Gastrocnemius medialis (tissue), 4 donors: ENCODE measurements at places on chromosomes 12 and 14. TPM values are rescaled to one million over a fixed set of nuclear protein-coding genes. Genes with fewer than 3 reads are reported as not detected.

DNA sequence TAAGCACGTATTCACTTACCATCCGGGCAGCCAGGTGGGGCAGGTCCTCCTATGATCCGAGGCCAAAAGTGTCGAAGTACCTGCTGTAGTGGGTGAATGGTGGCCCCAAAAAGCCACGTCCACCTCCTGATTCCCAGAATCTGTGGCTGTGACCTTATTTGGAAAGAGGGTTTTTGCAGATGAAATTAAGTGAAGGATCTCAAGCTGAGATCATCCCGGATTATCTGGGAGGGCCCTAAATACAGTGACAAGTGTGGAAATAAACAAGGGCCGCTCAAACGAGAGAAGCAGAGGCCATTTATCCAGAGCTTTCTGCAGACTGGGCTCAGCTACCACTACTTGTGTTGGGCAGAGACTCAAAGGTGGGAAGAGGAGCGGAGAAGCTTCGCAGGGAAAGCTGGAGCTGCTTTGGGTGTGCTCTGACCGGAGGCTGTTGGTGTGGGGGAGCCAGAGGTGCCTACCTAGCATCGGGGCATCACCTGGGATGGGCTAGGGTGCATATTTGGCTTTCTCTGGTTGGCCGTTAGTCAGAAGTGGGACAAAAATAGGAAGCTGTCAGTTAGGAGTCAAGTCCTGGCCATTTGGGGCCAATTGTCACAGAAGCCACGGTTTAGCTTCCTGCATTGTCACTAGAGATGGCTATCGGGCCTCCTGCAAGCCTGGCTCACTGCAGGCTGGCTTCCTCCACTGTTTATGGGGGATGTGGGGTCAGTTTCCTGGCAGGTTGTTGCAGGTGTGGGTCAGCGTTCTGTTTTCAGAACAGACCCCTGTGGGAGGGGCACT, 27.8 kb upstream of the DLK1 start:
- DNase-seq, result no peak
- no peaks in the 10 kb centered on the region for H3K27me3 ChIP-seq
- no peak overlapping the region for H3K4me3 ChIP-seq
- no peaks in the 10 kb centered on the region for H3K4me1 ChIP-seq
- no peak overlapping the region for H3K27ac ChIP-seq

NEUROD4 gene
- total RNA-seq, result not detected

DNA sequence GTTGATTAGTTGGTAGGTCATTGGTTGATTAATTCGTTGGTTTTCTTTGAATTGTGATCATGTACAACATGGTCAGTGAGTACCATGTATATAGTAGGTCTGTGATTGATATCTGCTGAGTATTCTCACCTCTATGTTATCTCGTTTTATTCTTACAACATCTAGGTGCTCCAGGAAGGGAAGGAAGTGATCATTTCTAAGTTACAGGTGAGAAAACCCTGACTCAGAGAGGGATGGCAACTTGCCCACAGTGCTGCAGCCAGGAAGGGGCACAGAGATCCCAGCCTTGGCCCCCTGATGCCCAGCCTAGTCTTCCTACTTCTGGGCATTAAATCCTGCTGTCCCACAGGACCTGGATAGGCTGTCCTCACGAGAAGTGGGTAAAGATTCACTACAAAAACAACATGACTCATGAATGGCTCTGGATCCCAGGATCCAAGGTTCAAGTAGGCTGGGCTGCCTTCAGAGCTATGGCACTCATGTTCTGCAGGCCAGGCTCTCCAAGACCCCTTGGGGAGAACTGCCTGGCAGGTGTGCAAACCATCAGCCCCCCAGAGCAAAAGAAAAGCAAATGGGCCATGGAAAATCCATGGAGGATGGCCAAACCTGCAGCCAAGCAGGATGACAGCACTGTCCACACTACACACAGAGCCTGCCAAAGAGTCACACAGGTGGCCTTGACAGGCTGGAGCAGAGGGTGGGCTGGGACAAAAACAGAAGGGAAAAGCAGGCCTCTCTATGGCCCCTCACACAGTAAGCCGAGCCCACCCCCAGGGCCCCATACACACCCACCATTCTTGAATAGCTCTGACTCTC, 146.2 kb downstream of the BCL11B start:
- no peaks in the 10 kb centered on the region for H3K36me3 ChIP-seq
- no peak overlapping the region for H3K4me3 ChIP-seq
- DNase-seq, result no peak
- H3K27me3 ChIP-seq, result no peaks in the 10 kb centered on the region
- H3K27ac ChIP-seq, result no peak overlapping the region

DNA sequence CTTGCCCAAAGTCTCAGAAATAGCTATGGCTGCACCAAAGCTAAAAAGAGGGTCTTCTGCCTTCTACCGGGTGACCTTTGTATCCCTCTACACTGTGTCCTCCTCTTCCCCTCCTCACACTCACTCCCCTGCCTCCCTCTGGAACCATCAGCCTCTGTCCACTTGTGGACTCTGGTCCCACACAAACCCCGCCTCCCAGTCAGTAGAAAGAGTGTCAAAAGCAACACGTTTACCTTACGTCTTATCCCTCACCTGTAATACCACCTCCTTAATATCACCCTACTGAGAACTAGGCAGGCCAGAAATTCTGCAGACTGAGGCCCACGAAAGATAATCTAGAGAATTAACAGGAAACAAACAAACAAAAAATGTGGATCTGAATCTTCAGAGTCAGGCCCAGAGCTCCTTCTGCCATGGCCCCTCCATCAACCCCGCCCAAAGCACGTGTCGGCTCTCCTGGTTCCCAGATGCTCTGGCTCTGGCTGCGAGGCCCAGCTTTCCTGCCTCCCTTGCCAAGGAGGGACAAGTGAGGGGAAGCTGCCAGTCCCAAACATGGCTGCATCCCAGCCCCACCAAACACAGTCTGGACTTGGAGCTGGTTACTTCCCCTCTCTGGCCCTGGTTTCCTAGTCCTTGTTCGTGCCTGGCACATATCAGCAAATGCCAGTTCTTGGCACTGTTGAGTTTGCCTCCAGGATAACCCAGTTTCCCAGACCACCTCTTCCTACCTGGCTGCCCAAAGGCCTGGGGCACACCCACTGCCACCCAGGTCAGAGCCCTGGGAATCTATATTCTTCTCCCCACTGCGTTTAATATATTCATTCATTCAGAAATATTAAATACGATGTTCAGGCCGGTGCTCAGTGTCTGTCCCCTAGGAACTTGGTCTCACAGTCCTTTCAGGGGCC, 2.7 kb downstream of the ACTN1 start:
- H3K27ac ChIP-seq, result peak overlapping the region; percentile 89
- no peak for DNase-seq
- H3K36me3 ChIP-seq, result no peaks in the 10 kb centered on the region
- H3K4me3 ChIP-seq, result peak overlapping the region; percentile 99
- no peaks in the 10 kb centered on the region for H3K4me1 ChIP-seq
- H3K27me3 ChIP-seq, result no peaks in the 10 kb centered on the region

GRCh38 chr12:13193505-13194231, 2.9 kb upstream of the EMP1 start:
- no peak overlapping the region for H3K4me3 ChIP-seq
- H3K36me3 ChIP-seq, result no peaks in the 10 kb centered on the region
- peaks cover 4% of the 10 kb centered on the region for H3K27me3 ChIP-seq
- peaks cover 20% of the 10 kb centered on the region for H3K4me1 ChIP-seq

ZC3H10 gene
- 3.6 TPM for total RNA-seq

GRCh38 chr14:103521438-103521950, 1.1 kb downstream of the CKB start:
- no peaks in the 10 kb centered on the region for H3K36me3 ChIP-seq
- H3K4me1 ChIP-seq, result peaks cover 19% of the 10 kb centered on the region
- H3K27ac ChIP-seq, result peak overlapping the region; percentile 66
- H3K27me3 ChIP-seq, result no peaks in the 10 kb centered on the region
- peak overlapping the region; percentile 50 for H3K4me3 ChIP-seq

DNA sequence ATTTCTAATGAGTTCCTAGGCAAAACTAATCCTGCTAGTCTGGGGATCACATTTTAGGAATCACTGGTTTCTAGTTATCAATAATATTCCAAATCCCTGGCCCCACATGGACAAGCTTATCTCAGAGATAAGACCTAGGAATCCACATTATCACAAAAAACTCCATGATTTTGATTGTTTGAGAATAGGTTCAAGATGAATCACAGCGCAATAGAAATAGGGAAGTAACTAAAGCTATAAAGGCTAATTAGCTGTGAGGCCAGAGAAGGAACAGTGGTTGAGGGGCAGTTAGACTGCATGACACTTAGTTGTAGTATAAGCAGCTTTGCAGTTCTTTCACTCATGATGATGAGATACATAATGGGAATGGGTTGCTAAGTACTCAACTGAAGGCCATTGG, 13.1 kb upstream of the ATP5F1B start:
- no peak for DNase-seq
- H3K4me3 ChIP-seq, result no peak overlapping the region
- no peaks in the 10 kb centered on the region for H3K27me3 ChIP-seq
- H3K36me3 ChIP-seq, result peaks cover 3% of the 10 kb centered on the region
- no peaks in the 10 kb centered on the region for H3K4me1 ChIP-seq
- no peak overlapping the region for H3K27ac ChIP-seq

GLS2 gene
- 1.9 TPM for total RNA-seq

CYP27B1 gene
- total RNA-seq, result not detected

DNA sequence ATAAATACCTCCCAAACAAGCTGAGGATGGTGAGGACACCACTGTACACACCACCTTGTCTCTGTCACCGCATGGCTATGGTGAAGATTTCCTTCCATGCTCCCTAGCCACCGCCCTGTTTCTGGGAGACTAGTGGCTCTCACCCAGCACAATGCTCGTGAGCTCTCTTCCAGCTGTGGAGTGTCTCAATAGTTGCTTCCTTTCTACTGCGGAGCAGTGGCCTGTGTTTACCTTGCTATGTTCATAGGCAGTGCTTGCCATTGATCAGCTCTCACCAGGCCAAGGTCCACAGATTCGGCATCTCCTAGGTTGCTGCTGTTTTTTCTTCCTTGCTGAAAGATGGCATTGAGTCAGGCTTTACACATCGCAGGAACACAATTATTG, 313.6 kb upstream of the RTL1 start:
- H3K27ac ChIP-seq, result no peak overlapping the region
- H3K27me3 ChIP-seq, result no peaks in the 10 kb centered on the region
- H3K4me3 ChIP-seq, result no peak overlapping the region
- DNase-seq, result no peak
- H3K4me1 ChIP-seq, result no peaks in the 10 kb centered on the region

OTOGL gene
- 0.04 TPM for total RNA-seq

DNA sequence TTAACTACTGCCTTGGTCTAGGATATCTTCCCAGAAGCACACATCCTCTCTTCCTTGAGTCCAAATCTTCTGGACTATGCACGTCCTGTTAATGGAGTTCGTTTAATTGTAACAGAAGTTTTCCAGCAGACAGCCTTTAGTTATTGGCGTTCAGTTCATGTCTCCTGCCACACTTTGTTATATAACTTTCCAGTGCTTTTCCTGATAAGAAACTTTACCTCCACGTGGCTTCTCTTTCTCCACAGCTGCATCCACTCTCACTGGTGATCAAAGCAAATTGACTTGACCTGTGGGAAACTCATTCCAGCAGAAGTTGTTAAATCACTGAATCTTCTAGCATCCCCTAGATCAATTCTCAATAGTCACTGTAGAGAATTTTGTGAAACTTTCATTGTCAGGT, 19.0 kb downstream of the PTPN21 start:
- no peak overlapping the region for H3K27ac ChIP-seq
- no peaks in the 10 kb centered on the region for H3K27me3 ChIP-seq

CCDC197 gene
- total RNA-seq, result not detected

- no peak overlapping the region for H3K27ac ChIP-seq
- no peaks in the 10 kb centered on the region for H3K4me1 ChIP-seq
- DNase-seq, result no peak
- no peaks in the 10 kb centered on the region for H3K36me3 ChIP-seq
- H3K27me3 ChIP-seq, result no peaks in the 10 kb centered on the region
These were observed 103.4 kb downstream of the PLCZ1 start for GRCh38 chr12:18634382-18634781.

- no peaks in the 10 kb centered on the region for H3K36me3 ChIP-seq
- H3K27me3 ChIP-seq, result no peaks in the 10 kb centered on the region
- peak overlapping the region; percentile 97 for H3K27ac ChIP-seq
- peak; percentile 94 for DNase-seq
These were observed 2.0 kb upstream of the CCDC197 start for GRCh38 chr14:93994919-93995682.
